ENCODE measurements at places on chromosomes 7 and 10. TPM values are rescaled to one million over a fixed set of nuclear protein-coding genes. Genes with fewer than 3 reads are reported as not detected.
A peak's percentile ranks its signal among the peaks of the same experiment; 100 is the strongest.

DNA sequence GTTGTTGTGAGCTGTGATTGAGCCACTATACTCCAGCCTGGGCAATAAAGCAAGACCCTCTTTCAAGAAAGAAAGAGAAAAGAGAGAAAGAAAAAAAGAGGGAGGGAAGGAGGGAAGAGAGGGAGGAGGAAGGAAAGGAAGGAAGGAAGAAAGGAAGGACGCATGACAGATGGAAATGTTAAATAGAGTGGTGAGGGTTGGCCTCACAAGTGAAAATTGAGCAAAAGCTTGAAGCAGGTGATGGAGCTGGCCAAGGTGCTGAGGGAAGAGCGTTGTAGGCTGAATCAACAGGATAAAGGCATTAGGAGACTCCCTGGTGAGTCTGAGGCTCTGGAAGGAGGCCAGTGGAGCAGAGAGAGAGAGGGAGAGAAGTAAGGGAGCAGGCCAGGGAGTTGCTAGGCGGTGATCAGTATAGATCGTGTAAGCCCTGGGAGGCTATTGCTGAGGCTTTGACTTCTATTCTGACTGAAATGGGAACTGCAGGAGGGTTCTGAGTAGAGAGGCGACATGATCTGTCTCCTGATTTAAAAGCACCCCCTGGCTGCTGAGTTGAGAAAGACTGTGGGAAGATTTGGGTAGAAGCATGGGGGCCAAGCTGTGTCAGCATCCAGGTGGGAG, 26.5 kb upstream of the TMEM248 start:
- DNase-seq: no peak

DNA sequence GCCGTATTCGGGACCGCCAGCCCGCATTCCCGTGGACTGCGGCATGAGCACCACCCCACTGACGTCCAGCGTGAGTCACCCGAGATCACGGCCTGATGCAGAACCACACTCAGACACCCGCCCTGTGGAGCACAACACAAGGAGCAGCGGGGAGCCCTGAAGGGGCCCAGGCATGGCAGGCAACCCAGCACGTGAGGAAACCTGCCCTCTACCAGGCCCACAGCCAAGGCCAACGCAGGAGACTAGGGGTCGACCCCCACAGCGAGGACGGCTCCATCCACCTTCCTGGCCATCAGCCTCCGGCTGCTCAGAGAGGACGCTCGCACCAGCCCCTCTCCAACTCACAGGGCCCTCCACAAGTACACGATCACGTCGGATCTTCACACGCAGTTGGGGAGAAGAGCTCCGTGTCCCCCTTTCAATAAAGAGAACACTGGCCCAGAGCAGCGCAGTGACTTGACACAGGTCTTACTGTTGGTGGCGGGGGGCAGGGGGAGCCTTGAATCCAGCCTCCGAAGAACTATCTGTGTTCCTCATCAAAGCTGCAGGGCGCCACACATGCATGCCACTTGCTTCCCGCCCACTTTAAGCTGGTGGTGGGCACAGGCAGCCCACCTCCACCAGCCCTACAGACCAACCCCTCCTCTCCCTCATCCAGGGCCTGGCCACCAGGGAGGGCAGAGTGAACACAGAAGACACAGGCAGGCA, 22.0 kb downstream of the MAD1L1 start:
- peak; percentile 21 for DNase-seq

The PRR15 gene
- 0.32 TPM for total RNA-seq

GRCh38 chr7:76409537-76409936, at the start of gene SSC4D:
SSC4D (minus strand) TSS chr7:76409697; CDS start chr7:76404439, 5,258 bp downstream.
- no peak for DNase-seq

The GNGT1 gene
- total RNA-seq: not detected

The TMEM229A gene
- not detected for total RNA-seq

The CLEC2L gene
- not detected for total RNA-seq

DNA sequence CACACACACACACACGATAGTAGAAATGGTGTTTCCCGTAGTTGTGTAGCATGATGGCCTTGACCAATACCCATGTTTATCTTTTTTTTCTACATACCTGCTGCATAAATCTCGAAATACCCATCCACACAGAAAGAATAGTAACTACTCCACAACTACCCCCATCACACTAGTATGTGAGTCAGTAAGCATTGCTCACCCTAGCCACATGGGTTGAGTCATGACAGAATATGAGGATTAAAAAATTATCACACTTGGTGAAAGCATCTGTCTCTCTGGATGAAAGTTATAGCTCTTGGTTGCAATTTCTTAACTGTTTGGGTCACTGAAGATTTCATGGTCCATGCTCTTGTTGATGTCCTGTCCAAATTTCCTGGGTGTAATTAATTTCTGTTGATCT, 103.4 kb upstream of the MDFIC start:
- DNase-seq: no peak

GRCh38 chr10:17006631-17007417, 122.8 kb downstream of the CUBN start:
- no peak for DNase-seq

The ITGB8 gene
- 2.5 TPM for total RNA-seq

GRCh38 chr7:144826208-144826607, 9.6 kb downstream of the TPK1 start:
- no peak for DNase-seq

The C10orf67 gene
- total RNA-seq: 0.51 TPM

GRCh38 chr7:47573758-47574481, 8.0 kb downstream of the TNS3 start:
- DNase-seq: no peak

The ZCCHC24 gene
- total RNA-seq: 60.1 TPM

The AGAP9 gene
- total RNA-seq: 1.7 TPM

- DNase-seq: no peak
Measured at GRCh38 chr10:50260791-50261281, 9.5 kb upstream of the ASAH2 start.

The IL6 gene
- total RNA-seq: 0.60 TPM

DNA sequence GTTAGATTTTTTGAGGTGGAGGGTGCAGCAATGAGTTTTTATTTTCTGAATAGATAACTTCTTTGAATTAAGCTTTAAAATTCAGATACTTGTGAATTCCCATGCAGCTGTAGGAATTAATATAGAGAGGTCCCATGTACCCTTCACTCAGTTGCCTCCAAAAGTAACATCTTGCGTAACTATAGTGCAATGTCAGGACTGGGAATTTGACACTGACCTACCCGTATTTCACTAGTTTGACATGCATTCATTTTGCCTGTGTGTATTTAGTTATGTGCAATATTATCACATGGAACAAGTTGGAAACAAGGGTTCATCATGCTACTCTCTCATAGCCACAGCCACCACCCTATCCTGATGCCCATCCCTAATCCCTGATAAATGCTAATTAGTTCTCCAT, 147.1 kb upstream of the IGFBP3 start:
- no peak for DNase-seq

The GJD4 gene
- total RNA-seq: not detected

DNA sequence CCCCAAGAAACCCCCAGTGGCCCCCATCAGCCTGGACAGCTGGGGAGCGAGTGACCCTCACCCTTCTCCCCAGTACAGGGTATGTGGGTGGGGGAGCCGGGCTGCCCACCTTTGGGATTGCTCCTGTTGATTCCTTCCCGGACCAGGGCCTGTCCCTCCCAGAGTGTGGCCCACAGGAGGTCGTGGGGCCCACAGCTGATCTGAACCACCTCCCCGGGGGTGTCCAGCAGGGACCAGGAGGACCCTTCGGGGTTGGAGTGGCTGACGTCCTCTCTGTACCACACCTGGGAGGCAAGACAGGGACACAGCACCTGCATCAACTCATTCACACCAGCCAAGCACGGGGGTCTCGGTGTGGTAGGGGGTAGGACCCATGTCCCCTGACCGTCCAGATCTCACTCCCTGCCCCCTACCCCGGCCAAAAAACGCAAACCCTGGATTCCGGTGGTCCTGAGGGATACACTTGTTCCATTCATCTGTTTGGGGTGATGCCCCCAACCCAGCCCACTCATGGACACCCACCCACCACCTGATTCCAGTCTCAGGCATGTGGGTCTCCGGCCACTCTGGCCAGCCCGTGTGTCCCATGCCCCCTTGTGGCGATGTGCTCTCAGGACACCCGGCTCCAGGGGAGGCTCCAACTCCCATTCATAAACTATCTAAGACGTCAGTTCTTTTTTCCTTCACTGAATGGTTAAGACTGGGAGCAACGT, 10.9 kb downstream of the TECPR1 start:
- DNase-seq: no peak

DNA sequence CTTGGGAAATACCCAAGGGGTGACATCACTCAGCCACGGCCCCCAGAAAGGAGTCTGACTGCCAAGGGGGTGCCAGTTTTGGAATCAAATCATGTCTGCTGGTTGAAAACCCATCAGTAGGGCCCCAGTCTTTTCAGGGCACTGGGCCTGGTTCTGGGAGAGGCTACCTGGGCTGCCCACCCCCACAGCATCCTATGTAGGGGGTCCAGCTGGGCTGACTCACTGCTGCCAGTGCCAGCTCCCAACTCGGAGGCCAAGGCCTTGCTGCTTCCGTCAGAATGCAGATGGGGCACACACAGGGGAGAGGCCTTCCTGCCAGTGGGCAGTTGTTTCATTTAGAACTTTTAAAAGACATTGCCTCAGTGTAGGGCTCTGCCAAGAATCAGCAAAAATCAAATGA, 39.5 kb upstream of the DMBT1 start:
- DNase-seq: no peak

DNA sequence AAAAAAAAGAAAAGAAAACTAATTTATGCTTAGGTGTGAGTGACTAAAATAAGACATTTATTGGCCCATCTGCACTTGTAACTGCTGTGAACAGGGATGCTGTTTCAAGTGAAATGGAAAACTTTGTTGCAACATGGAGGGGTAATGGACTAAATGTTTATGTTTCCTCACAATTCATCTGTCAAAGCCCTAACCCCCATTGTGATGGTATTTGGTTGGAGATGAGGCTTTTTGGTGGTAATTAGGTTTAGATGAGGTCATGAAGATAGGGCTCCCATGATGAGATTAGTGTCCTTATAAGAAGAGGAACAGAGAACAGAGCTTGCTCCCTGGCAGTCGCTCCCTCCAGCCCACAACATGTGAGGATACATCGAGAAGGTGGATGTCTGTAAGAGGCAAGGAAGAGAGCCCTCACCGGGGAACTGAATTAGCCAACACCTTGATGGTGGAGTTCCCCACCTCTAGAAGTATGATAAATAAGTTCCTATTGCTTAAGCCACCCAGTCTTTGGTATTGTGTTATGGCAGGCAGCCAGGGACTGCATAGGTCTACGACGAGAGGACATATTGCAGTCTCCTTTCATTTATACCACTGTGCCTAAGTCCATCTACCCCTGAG, 28.6 kb upstream of the VCL start:
- DNase-seq: no peak

DNA sequence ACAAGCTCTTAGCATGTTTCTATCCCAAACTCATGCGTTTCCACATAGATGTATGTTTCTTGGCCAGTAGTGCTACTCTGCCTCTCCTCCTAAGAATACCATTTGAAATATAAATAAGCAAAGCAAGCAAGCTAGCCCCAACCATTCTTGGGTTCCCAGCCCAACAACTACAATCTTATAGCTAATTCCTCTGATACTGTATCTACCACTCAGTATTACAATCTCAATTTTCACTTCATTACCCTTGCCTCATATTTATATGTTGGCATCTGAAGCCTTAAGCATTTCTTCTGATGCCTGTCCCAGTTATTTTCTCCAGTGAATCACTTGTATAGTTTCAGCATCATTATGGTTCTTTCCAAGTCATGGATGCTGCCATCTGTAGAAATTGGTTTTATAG, 181.1 kb downstream of the ST7 start:
- DNase-seq: no peak

DNA sequence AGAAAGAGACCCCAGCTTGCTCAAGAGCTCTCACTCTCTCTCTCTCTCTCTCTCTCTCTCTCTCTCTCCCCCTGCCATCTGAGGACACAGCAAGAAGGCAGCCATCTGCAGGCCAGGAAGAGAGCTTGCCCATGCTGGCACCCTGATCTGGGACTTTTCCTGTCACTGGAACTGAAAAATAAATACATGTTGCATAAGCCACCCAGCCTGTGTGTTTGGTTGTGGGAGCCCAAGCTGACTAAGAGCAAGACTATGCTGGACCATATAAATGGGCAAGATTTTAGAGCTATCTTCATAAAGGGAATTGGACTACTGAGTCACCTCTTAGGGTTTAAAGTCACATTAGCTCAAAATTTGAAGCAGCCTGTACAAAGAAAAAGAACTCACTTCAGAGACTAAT, 98.6 kb downstream of the SLC16A9 start:
- no peak for DNase-seq

The HABP2 gene
- total RNA-seq: not detected

The ENTPD1 gene
- total RNA-seq: 6.3 TPM

The CALY gene
- total RNA-seq: not detected

DNA sequence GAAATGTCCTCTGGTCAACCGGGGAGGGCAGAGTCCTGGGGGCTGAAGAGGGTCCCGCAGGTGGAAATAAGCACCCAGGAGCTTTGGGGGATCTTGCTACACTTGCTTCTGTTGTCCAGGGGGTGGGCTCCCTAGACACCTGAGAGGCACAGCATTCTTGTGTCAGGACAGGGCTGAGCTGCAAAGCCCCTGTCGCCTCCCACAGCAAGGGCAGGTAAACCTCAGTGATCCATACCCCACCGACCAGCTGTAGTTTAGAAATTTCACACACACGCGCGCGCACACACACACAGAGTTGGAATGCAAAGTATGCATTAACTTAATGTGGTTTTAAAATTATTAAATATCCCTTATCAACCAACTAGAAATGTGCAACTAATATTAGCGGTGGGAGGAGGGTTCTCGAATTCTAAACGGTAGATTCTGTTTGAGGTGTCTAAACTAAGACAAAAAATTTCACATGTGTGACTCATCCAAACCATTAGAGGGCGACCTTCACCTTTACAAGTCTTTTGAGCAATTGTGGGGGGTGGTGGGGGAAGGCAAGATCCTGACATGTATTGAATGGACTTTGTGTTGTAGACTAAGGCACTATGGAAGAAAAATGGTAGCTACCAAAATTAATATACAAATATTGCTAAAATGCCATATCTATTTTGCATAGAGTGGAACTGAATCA, 34.3 kb upstream of the PTF1A start:
- no peak for DNase-seq

The OR9A2 gene
- not detected for total RNA-seq

GRCh38 chr7:129684777-129685176, 73.3 kb downstream of the NRF1 start:
- no peak for DNase-seq

The LRRD1 gene
- not detected for total RNA-seq

Measured in Right ventricle myocardium inferior (tissue), 1 donor.